ENCODE measurements at places on chromosomes 5 and 9.

DNA sequence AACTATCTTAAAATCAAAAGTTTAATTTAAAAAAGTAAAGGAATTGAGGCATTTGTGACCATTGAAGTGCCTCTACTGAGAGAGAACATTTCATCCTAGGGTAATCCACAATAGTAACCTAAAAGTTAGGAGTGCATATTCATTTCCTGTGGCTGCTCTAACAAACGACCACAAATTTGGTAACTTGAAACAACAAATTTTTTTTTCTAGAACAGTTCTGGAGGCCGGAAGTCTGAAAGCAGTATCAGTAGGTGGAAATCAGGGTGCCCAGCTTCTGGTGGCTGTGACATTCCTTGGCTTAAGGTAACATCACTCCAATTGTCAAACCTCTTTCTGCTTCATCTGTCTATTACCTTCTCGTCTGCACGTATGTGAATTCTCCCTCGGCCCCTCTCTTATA lies 67.1 kb upstream of the SSBP2 start:
- peak; percentile 70 for DNase-seq

DNA sequence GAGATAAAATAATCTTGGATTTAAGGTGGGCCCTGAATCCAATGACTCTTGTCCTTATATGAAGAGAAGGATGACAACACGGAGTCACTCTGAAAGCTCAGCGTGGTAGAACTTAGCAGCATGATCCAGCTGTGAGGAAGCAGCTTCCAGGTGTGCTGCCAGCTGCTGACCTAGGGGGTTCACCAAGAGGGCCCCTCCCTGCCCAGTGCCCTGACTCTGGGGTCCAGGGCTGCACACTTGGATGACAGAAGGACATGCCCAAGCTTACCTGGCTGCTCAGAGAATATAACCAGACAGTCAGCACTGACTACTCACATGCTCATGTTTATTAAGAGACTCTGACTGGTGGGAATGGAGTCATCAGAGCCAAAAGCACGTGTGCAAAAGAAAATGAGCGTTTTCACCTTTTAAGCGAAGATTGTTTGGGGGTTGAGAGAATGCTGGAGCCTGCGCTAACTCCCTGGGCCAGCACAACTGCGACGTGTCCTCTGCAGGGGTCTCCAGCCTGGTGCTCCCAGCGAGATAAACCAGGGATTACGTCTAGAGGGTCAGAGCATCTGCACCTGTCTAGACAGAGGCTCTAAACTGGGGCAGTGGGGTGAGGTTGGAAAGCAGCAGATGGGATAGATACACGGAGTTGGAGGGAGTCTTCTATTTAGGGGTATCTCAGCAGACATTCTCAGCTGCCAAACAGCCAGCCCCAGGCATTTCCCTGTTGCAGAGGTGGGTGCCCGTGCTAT lies 41.3 kb downstream of the ROPN1L start:
- no peak for DNase-seq

DNA sequence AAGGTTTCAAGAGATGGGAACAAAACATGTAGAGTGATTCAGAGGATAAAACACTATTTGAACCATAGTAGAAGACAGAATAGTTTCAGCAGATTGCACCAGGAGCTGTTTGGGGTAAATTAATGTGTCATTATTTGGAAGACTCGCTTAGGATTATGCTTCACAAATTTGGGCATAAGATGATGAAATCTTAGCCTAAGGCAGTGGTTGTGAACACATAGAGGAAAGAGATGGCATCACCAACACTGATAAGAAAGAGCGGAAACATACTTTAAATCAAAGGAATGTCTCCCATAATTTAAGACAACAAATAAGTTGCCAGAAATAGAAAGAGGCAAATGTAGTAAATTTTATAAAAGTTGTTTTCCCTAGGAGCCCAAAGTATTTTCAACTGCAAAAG lies 66.1 kb upstream of the TBCA start:
- DNase-seq, result no peak

GRCh38 chr5:10400831-10401230 lies 40.8 kb upstream of the ROPN1L start:
- no peak for DNase-seq

DNA sequence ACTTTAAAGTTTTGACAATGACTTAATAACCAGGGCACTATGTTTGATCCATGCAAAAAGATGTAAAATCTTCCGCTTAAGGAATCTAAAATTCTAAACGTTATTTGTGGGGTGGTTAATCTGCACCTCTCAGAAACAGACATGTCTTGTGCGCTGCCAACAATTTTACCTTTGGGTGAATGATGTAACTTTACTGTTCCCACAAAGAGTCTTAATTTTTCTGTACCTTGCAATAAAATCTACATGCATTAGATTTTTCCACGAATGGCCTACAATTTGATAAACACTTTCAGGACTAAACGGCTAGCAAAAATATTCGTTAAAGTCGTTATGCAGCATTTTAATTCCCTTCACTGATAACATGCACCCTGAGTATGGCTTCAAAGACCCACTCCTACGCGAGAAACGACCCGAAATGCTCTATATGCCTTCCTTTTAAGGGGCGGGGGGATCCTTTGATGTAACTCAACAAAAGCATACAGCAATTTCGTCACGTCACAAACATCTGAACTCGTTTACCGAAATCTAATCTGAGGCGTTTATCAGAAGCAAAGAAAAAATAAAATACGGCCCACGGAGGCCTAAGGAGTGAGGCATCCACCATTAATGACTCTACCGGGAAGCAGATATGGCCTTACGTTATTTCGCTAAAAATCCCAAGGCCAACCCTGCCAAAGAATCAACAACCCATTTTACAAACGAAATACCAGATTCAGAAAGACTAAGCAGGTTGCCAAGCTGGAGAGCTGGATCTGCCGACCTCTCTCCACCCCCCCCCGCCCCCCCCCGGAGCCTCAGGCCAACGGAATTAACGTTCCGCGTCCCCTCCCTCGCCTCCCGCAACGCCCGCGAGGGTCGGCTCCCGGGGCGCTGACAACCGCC lies 621 bp downstream of the AK6 start:
- peak; percentile 64 for DNase-seq

DNA sequence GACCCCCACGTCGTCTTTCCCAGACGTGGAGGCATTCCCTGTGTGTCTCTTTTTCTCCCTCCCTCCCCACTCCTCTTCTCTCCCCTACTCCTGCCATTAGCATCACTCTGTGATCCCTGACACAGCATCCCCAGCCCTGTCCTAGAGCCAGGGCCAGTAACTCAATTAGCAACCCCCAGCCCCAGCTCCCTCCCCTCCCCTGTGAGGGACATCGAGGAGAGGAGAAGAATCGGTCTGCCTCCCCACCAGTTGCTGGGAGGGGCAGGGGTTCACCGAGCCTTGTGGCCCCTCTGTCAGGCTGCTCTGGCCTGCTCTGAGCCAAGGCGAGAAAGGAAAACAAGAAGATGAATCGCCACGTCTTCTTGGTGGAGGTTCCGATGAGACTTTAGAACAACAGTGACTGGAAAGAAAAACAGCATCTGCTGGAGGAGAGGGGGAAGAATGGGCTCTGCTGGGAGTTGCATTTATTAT lies 123.1 kb downstream of the PAPPA start:
- no peak for DNase-seq

GRCh38 chr5:56319526-56320181 lies 86.5 kb upstream of the ANKRD55 start:
- no peak for DNase-seq

GRCh38 chr9:33800886-33801285 lies 5.5 kb downstream of the PRSS3 start:
- no peak for DNase-seq

GRCh38 chr9:95027914-95028852 lies 289.3 kb downstream of the FANCC start:
- DNase-seq, result no peak

GRCh38 chr5:17069995-17070511 lies 134.0 kb upstream of the MYO10 start:
- peak; percentile 66 for DNase-seq

GRCh38 chr5:76615759-76616158 lies 7.4 kb downstream of the F2RL2 start:
- DNase-seq, result no peak

DNA sequence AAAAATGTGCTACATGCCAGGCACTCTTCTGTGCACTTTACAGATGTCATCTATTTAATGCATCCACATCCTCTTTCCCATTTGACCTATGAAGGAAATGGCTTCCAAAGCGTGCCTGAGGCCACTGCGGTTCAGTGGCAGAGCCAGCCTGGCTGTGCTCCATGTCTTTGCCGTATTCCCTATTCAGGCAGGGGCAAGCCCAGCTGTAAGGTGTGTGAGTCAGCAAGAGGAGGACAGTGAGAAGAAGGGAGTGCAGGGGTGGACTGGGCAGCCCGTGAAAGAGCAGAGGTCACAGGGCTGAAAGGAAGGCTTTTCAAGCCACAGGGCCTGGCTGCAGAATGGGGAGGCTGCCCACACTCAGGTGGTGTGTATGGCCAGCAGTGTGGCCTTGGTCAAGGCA lies 91.7 kb downstream of the HRH2 start:
- DNase-seq, result no peak

DNA sequence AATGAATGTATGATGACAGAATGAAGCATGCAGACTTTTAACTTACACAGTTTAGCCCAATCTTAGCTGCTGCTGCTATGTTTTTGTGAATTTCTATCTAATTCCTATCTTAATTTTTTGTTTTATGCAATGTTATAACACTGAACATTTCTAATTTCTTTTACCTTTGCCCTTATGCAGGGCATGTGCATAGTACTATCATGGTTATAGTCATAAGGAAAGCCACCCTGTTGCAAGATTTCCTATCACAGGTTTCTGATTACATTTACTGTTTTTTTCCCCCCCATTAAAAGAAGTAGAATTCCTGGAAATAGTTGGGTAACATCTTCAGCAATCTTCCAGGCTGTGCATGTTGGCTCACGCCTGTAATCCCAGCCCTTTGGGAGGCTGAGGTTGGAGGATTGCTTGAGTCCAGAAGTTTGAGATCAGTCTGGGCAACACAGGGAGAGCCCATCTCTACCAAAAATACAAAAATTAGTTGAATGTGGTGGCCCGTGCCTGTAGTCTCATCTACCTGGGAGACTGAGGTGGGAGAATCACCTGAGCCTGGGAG lies 164.4 kb downstream of the KDM4C start:
- DNase-seq, result no peak

DNA sequence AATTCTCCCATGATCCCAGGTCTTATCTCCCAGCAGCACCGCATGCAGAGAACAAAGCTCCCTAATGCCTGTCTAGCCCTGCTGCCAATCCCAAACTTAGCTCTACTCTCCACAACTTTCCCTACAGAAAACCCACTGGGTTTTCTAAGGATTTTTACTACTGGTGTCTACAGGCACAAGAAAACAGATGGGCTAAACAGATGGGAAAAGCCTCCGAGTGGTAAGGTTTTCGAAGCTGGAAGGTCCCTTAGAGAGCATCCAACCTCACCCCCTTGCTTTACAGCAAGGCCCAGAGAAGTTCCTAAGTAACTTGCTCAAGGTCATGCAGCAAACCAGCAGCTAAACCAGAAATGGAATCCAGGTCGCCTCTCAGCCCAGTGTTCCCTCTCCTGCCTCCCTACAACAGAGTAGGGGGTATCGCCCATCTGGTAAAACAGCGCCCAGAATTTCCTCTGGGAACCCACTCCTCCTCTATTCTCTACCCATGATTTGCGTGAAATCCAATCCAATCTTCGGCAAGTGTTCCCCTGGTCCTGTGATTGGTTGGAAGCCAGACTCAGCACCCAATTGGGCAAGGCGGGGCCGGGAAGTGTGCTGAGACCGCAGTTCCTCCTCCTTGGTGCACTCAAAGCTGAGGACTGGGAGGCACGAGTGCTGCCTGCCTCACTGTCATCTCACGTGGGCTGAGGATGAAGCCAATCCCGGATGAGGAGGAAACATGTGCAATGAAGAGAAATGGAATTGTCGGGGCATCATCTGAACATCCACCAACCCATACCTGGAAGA lies 20.8 kb downstream of the CPLX2 start:
- DNase-seq, result no peak

DNA sequence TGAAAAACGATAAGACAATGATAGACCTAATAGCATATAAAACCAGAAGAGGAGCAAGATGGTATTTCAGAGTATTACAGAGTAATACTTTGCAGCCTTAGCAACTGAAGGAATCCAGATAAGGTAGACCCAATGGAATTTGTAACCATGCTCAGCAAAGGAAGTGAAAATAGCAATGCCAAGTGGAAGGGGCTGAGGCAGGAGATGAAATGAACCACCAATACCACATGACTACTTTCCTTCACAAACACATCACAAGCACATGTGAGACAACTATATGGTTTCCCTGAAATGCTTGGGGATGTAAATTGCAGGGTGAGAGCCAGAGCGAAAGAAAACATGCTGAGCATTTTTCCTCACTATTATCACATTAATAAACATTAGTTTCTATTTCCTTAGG lies 79.8 kb upstream of the MELK start:
- DNase-seq, result no peak

GRCh38 chr5:112226215-112226614 lies 192.9 kb downstream of the EPB41L4A start:
- no peak for DNase-seq

GRCh38 chr9:128689293-128689774 lies 312 bp downstream of the SET start:
- peak; percentile 65 for DNase-seq

DNA sequence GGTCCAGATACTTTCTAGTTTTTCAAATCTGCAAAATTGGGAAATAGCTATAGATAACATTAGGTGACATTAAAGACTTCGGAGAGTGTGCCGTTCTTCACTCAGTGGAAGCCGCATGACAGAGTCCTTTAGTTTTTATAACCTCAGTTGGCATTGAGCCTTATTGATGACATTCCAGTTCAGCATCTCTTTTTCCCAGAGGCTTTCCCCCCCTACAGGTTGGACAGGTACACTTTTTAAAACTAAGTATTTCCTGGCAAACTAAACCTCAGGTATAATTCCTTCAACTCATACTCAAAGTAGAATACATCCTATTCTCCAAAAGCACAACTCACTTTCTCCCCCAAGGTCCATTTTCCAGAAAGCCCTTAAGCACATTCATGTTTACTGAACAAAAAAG lies 58.7 kb downstream of the SLC46A2 start:
- no peak for DNase-seq

- no peak for DNase-seq
Observed at GRCh38 chr5:133845271-133845670, 123.2 kb downstream of the C5orf15 start.

DNA sequence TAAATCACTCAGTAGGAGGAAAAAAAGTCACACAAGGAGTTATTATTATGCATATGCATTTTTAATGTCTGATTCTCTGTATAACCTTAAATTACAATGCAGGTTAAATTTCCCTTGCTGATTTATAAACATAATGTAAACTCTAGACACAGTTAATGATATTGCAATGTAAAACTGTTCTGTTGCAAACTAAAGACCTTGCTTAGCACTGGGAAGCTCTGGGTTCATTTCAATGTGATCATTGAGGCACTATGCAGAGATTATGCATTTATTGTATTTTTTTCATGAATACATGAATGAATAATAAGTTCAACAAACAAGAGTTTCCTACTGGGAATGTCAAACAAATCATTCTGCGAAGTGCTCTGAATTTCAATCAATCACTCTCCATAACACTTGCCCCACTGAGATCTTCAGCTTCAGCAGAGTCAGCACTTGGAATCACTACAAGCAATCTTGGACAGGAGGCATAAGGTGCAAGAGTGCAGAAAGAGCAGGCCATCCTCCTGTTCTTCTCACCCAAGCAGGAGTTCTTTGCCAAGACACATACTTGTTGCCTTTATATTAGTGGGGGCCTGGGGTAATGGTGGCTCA lies 232.1 kb downstream of the CSNK1G3 start:
- no peak for DNase-seq

GRCh38 chr5:140213370-140213983 lies 38.5 kb downstream of the CYSTM1 start:
- DNase-seq, result no peak

- no peak for DNase-seq
Observed at GRCh38 chr9:98532147-98532546, 176.6 kb downstream of the GABBR2 start.

- DNase-seq, result peak; percentile 52
Observed at GRCh38 chr9:5630081-5630507, 1.2 kb downstream of the RIC1 start.

Data from hematopoietic multipotent progenitor cell treated with erythropoietin and hydrocortisone succinate and interleukin-3 and kit ligand, for 6 days (in vitro differentiated cells).